ENCODE measurements at places on chromosomes 11 and 22. TPM values are rescaled to one million over a fixed set of nuclear protein-coding genes. Genes with fewer than 3 reads are reported as not detected.

The IGLL1 gene
- total RNA-seq, result not detected

The SPCS2 gene
- total RNA-seq, result 100 TPM

The VSTM5 gene
- 0.37 TPM for total RNA-seq

The OR4D9 gene
- not detected for total RNA-seq

The HPX gene
- 0.56 TPM for total RNA-seq

The CCDC89 gene
- 0.31 TPM for total RNA-seq

The API5 gene
- 155 TPM for total RNA-seq

The CHRM1 gene
- total RNA-seq, result not detected

The CD3G gene
- not detected for total RNA-seq

The MCM5 gene
- 131 TPM for total RNA-seq

The OR52I1 gene
- total RNA-seq, result not detected

The OR51T1 gene
- not detected for total RNA-seq

The MUC6 gene
- not detected for total RNA-seq

The PAMR1 gene
- total RNA-seq, result 285 TPM

The OR2AG2 gene
- total RNA-seq, result 0.25 TPM

The SLC22A6 gene
- total RNA-seq, result not detected

The OTOG gene
- total RNA-seq, result 0.34 TPM

The CRYBB2 gene
- total RNA-seq, result not detected

The UCP3 gene
- total RNA-seq, result not detected

The OR2D2 gene
- total RNA-seq, result not detected

The KCNK4 gene
- total RNA-seq, result not detected

All from neural progenitor cell (in vitro differentiated cells).